ENCODE measurements at places on chromosomes 4 and X.

DNA sequence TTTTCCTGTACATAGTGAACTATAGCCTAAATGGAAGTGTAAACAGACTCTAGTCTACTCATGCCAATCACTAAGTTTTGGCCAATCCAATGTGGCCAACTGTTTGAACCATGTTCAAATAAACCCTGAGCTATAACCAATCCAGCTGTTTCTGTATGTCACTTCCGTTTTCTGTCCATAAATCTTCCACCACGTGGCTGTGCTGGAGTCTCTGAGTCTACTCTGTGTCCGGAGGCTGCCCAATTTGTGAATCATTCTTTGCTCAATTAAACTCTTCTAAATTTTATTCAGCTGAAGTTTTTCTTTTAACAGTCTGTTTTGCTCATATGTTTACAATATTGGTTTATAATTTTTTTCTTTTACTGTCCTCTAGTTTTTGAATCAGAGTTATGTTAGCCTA is 112.3 kb upstream of the BANK1 start:
- DNase-seq, result no peak

GRCh38 chrX:115067812-115068211 is 50.4 kb upstream of the IL13RA2 start:
- DNase-seq, result no peak

GRCh38 chr4:40937140-40937725 is 187.5 kb downstream of the NSUN7 start:
- no peak for DNase-seq

- no peak for DNase-seq
Observed at GRCh38 chr4:94944726-94945125, 187.0 kb downstream of the BMPR1B start.

GRCh38 chrX:54447461-54447860 is 7.3 kb downstream of the TSR2 start:
- no peak for DNase-seq

- DNase-seq, result no peak
Observed at GRCh38 chr4:168710353-168710946, 213.6 kb downstream of the PALLD start.

- no peak for DNase-seq
Observed at GRCh38 chrX:21014326-21014725, 359.9 kb upstream of the CNKSR2 start.

- no peak for DNase-seq
Observed at GRCh38 chrX:9037296-9037695, 3.4 kb upstream of the FAM9B start.

DNA sequence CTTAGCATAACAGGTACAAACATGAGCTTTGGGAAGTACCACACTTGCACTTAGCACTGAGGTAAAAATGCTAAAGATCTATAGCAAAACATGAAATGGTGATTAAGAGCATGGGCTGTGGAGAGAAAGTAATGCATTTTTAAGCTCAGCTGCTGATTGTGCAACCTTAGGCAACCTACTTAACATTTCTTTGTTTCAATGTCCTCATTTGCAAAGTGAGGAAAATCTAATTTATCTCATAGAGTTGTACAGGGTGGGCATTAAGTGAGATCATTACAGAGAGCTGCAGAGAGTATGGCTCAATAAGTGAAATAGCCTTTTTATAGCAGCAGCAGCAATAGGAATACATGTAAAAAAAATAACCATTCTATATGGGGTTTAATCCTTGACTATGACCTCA is 87.0 kb downstream of the PAK3 start:
- DNase-seq, result no peak

DNA sequence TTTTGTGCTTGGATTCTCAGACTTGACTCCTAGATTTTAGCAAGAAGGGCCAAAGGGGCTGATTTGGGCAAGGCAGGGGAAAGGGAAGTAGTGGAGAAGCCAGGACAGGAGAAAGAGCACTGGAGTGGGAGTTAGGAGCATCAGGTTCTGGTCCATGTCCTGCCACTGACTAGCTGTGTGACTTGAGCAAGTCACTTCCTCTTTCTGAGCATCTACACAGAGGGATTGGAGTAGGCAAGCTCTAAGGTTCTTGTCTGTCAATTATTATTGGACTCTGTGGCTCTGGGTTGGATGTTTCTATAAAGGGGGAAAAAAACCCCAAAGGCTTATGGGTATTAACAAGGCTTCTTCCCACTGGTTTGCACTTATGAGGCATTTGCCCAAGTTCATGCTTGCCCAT is 24.4 kb downstream of the PLAC1 start:
- DNase-seq, result no peak

DNA sequence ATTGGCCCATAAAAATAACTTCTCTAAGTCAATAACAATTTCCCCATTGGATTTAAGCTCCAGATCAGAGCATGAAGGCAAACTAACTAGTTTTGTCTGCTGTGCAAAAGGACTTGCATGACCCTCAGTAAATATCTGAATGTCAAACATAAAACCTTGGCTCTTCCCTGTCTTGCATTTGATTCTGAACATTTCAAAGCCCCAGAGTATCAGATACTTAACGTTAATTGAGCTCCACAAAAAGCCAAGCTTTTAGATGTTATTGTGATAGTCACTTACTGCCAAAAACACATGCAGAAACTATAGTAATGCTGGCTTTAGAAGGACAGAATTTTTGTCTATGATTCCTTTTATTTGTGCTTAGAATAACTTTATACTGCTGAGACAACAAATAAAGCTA is 664.2 kb downstream of the ADGRL3 start:
- DNase-seq, result no peak

GRCh38 chr4:135598151-135598550 is 1396.6 kb upstream of the PABPC4L start:
- no peak for DNase-seq

GRCh38 chrX:55522596-55523276 is 33.1 kb upstream of the USP51 start:
- DNase-seq, result no peak

GRCh38 chrX:3231766-3232165 is 114.7 kb downstream of the MXRA5 start:
- no peak for DNase-seq

DNA sequence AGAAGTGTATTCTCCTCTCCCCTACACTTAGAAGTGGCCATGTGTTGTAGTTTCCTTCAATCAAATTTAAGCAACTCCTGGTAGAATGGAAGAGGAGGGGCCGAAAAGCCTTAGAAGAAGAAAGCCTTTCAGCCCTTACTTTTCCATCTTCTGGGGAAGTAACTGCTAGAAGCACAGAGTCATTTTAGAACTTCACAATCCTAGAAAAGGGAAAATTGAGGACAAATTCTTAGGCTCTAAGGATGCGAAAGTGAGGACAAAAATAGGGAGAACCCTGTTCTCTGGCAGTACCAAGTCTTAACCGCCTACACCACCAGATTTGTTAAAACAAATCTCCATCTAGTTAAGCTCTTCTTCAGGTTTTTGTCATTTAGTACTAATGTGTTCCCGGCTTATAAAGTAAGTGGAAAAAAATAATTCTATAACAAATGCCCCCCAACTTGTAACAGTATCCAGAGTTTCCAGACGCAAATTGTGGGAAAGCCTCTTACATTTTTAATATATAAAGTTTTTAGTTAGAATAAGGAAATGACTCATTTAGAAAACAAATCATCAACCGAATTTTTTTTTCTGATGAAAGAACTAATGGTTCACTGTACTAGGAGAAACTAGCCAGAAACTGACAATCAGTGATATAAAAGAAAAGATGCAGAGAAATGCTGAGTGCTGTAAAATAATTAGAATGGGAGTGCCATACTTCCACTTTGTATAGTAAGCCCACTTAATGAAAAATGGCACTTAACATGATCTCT is 76.0 kb downstream of the ARAP2 start:
- no peak for DNase-seq

GRCh38 chrX:56498756-56499155 is 64.7 kb upstream of the UBQLN2 start:
- DNase-seq, result no peak

DNA sequence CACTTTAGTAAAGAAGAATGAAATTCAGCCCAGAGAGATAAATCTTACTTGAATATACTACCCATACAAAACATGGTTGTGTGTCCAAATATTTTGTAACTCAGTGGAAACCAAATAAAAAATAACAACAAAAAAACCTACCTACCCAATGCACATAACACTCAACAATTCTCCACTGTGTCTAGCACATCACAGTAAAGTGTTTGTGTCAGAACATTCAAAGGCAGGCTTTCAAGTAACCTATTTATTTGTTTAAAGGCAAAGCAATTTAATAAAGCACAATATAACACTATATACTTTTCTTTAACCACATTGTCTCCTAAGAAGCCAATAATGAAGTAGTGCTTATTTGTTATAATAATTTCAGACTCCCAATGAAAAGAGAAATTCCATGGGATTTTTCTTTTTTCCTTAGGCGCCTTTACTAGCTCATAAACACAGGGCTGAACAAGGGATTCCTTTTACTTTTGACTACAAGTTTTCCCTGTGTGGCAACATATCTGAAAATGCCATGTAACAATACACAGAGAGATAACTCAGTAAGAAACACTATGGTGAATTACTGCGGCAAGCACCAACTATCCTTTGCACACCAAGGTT is 13.7 kb downstream of the RASGEF1B start:
- no peak for DNase-seq

GRCh38 chr4:7900334-7900909 is 39.2 kb downstream of the AFAP1 start:
- no peak for DNase-seq

GRCh38 chrX:24561121-24561520 is 86.0 kb downstream of the PCYT1B start:
- DNase-seq, result no peak

DNA sequence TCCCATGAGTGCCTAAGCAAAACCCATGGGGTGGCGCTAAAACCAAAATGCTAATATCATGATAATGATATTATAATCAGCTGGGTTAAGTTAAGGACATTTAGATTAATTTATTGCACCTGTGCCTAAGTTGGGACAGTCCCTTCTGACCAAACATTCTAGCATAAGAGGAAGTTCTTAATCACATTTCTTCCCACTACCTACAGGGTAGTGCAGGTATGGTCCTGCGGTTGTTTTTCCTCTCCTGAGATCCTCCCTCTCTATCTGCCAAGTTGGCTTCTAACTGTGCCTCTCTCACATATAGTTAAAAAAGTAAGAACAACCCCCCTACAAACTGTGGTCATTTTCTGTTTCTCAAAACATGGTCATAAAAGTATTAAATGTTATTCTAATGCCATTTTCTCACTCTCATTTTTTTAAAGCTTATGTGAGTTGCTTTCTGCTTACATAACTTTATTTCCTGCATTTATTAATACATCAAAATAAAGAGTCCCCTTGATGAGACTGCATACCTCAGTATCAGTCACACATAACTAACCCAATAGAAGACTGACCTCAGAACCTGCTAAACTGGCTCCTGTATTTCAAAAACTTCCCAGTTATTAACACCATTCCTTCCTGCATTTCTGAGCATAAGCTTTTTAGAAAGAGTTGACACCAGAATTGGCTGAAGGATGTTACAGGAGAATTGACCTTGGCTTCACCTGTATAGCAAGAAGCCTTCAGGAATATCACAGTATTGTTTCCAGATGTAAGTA is 1332.5 kb downstream of the FSTL5 start:
- DNase-seq, result no peak

DNA sequence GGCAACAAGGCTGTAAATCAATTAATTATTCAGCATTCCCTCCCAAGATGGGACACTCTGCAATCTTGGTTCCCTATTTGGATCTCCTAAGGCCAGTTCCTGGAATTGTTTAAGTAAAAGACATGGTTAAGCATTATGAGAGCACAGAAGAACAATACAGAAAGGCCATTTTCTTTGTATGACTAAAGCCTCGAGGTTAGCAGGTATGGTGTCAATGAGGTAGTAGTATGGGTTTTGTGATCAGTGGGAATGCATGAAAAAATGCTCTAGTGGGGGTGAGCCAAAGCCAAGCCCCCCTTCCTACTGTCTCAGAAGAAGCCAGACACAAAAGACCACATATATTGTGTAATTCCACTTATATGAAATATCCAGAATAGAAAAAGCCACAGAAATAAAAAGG is 61.7 kb upstream of the S100G start:
- no peak for DNase-seq

DNA sequence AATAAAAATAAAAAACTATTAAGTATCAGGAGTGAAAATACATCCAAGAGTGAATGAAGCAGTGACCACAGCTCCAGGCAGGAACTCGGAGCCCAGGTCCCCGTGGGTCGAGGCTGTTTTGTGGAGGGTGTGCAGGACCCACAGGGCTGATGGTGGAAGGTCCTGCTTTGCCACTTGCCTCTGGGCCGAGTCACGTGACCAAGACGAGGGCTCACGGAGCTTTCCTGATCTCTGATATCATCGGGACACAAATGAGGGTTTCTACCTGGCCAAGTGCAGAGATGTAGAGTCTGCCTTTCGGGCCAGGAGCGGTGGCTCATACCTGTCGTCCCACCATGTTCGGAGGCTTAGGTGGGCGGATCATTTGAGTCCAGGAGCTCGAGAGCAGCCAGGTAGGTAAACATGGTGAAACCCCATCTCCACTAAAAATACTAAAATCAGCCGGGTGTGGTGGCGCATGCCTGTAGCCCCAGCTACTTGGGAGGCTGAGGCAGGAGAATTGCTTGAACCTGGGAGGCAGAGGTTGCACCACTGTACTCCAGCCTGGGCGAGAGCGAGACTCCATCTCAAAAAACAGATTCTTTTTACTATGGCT is 7.2 kb downstream of the SLC25A6 start:
- no peak for DNase-seq

- DNase-seq, result no peak
Observed at GRCh38 chr4:14844061-14844460, 158.2 kb upstream of the CPEB2 start.

GRCh38 chr4:74218201-74218600 is 60.3 kb downstream of the MTHFD2L start:
- no peak for DNase-seq

- DNase-seq, result no peak
Observed at GRCh38 chr4:89528526-89529133, 221.0 kb upstream of the GPRIN3 start.

- no peak for DNase-seq
Observed at GRCh38 chr4:87975466-87975865, at the start of gene SPP1. Gene SPP1, plus strand, starts transcription at chr4:87975714. Its CDS starts 1,182 bp downstream, at chr4:87976896.

DNA sequence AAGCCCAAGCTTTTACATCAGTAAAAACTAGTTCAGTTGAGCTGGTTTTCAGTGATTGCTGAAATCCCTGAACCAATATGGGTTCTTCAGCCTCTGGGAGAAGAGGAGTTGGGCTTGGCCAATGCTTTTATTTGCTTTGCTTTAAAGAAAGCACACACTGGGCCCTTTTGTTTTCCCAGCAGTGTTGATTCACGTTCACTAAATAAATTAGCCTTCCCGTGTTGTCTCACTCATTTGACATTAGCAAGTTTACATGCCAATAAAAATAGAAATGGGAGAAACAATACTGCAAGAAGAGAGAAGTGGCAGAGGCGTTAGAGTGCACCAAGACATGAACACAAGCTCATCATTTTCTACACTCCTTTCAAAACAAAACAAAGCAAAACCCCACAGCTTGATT is 136.2 kb downstream of the SHROOM3 start:
- DNase-seq, result no peak

DNA sequence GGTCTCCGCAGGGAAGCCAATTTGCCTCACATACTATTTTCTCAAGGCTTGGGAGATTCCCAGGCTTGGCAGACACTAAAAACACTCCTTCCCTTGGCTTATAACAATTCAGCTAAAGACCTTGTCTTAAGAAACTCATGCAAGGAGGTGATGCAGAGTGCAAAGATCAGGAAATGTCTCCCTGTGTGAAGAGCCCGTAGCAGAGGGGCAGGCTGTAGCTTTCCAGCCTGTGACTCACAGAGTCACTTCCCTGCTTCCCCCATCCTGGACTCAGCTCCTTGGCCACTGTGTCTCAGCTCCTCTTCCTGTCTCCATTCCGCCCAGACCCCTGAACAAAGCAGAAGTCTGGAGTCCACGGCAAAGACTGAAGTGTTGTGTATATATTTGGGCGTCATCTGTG is 56.1 kb downstream of the KDR start:
- no peak for DNase-seq

GRCh38 chrX:32489125-32489524 is 722.2 kb downstream of the DMD start:
- DNase-seq, result no peak

Data from effector memory CD8-positive, alpha-beta T cell (primary cell).